ENCODE measurements at places on chromosomes 3 and 15. TPM values are rescaled to one million over a fixed set of nuclear protein-coding genes. Genes with fewer than 3 reads are reported as not detected.

GRCh38 chr15:101239724-101240136 is 12.1 kb downstream of the CHSY1 start:
- no peaks in the 10 kb centered on the region for H3K27me3 ChIP-seq
- no peak overlapping the region for H3K4me3 ChIP-seq
- H3K4me1 ChIP-seq: peaks cover 25% of the 10 kb centered on the region
- H3K27ac ChIP-seq: no peak overlapping the region
- DNase-seq: no peak
- peaks cover 5% of the 10 kb centered on the region for H3K36me3 ChIP-seq

The C3orf62 gene
- total RNA-seq: 15.0 TPM

DNA sequence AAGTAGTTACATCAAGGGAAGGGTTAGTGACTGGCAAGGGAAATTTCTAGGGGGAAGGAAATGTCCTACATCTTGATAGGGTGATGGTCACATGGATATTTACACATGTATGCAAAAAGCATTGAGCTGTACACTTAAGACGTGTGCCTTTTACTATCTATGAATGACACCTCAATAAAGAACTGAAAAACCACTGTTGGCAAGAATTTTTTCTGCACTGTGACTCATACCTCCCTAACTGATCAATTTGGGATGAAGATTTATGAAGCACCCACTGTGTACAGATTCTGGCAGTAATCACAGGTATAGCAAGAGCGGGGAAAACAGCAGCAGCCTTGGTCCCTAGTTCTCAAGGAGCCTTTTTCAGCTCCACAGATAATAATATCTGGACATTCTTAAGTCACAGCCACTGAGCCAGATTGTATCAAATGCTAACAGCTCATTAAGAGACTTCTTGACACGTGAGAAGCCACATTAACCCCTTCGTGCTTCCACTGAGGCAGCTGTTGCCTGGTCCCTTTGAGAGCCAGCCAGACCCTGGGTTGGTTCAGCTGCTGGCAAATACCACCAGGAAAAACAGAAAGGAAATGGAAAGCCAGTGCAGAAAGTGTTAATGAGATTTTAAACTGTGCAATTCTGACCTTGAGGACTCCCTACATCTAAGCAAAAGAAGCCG is 32.0 kb upstream of the GALNT15 start:
- H3K36me3 ChIP-seq: no peaks in the 10 kb centered on the region
- H3K4me1 ChIP-seq: peaks cover 10% of the 10 kb centered on the region
- H3K27me3 ChIP-seq: no peaks in the 10 kb centered on the region
- H3K4me3 ChIP-seq: no peak overlapping the region
- DNase-seq: no peak

The SLC28A1 gene
- 1.6 TPM for total RNA-seq

DNA sequence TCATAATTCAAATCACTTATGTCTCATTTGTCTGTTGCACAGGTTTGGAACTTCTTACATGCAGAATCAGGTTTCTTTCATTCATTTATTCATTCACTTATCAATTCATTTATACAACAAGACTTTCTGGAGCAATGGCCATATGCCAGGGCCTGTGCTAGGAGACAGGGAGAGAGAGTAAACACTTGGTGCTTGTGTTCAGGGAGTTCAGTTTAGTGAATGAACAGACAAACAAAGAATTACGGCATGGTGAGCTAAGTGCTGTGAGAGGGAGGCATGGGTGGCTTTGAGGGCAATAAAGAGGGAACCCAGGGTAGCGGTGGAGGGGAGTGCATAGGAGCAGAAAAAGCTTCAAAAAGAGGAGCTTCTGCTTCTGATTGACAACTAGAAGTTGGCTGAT is 8.5 kb upstream of the IREB2 start:
- no peak overlapping the region for H3K27ac ChIP-seq
- H3K4me3 ChIP-seq: no peak overlapping the region
- H3K27me3 ChIP-seq: no peaks in the 10 kb centered on the region
- no peak for DNase-seq
- H3K4me1 ChIP-seq: no peaks in the 10 kb centered on the region

The GOLGA8A gene
- 104 TPM for total RNA-seq
